Glutamatergic neuron (in vitro differentiated cells): ENCODE measurements at places on chromosomes 2 and 18.

- no peak for DNase-seq
Observed at GRCh38 chr2:58466804-58467203, 225.7 kb upstream of the FANCL start.

- no peak for DNase-seq
Observed at GRCh38 chr2:58664523-58665151, 423.5 kb upstream of the FANCL start.

GRCh38 chr18:29063346-29063745, 886.4 kb upstream of the CDH2 start:
- no peak for DNase-seq

- DNase-seq = no peak
Observed at GRCh38 chr2:173997753-173998152, 32.6 kb upstream of the SP3 start.

GRCh38 chr2:16729335-16729734, 63.7 kb upstream of the CYRIA start:
- DNase-seq = no peak

DNA sequence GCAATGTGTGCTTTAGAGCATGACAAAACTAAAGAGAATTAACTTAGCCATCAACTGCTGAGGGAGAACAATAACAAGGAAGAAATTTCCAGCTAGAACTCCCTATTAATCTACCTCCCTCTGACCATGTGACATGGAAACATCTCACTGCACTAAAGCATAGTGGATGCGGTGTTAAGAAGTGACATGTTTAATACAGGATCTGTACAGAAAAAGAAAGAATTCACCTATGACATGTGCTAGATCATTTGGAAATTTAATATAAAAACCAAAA, 202.3 kb upstream of the KLHL14 start:
- DNase-seq = no peak

DNA sequence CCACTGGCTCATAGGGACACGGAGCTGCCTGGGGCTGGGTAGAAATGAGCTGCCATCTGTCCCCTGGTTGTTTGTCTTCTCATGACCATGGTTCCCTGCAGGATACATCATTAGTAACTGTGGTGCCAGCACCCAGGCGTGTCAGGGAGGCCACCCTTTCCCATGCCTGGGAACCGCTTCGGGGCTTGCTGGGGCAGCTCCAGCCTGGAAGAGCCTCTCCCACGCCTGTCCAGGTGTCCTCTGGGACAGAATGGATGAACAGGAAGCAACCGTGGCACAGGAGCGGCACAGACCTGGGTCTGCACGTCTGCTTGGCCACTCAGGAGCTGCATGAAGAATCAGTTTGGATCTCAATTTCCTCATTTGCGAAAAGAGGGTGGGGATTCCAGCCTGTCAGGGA, 34.8 kb downstream of the SDC1 start:
- no peak for DNase-seq

GRCh38 chr18:2654169-2654927, 1.2 kb upstream of the SMCHD1 start:
- DNase-seq = no peak

- no peak for DNase-seq
Observed at GRCh38 chr2:74817304-74817675, 16.6 kb upstream of the HK2 start.

DNA sequence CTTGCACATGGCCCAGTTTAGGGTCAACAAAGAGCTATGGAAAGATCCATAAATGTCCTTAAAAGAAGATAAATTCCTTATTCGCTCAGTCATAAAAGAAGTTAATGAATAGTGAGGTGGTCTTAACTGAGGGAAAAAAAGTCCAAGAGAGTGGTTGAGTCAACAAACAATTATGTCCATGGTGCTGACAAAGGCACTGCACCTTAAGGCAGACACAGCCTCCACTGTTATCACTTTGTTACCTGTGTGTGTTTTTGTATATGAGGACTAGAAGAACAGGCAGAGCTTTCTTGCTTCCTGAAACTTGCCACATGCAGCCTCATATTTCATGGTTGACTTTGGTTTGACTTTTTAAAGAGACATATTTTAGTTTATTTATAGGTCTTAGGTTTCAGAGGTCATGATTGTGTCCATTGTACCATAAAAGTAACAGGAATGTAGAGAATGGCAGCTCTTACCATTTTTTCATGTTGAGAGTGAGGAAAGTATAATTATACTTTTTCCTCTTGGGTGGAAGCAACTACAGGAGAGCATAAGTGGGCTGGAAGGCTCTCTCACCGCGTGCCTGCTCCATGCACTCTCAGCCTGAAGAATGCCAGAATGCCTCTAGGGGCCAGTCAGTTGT, 93.6 kb downstream of the XRCC5 start:
- DNase-seq = no peak

- DNase-seq = no peak
Observed at GRCh38 chr2:95719473-95720060, 127.8 kb downstream of the TRIM43 start.
